Amniotic epithelial cell (primary cell): ENCODE measurements at places on chromosomes 16 and 17.
A peak's percentile ranks its signal among the peaks of the same experiment; 100 is the strongest.

DNA sequence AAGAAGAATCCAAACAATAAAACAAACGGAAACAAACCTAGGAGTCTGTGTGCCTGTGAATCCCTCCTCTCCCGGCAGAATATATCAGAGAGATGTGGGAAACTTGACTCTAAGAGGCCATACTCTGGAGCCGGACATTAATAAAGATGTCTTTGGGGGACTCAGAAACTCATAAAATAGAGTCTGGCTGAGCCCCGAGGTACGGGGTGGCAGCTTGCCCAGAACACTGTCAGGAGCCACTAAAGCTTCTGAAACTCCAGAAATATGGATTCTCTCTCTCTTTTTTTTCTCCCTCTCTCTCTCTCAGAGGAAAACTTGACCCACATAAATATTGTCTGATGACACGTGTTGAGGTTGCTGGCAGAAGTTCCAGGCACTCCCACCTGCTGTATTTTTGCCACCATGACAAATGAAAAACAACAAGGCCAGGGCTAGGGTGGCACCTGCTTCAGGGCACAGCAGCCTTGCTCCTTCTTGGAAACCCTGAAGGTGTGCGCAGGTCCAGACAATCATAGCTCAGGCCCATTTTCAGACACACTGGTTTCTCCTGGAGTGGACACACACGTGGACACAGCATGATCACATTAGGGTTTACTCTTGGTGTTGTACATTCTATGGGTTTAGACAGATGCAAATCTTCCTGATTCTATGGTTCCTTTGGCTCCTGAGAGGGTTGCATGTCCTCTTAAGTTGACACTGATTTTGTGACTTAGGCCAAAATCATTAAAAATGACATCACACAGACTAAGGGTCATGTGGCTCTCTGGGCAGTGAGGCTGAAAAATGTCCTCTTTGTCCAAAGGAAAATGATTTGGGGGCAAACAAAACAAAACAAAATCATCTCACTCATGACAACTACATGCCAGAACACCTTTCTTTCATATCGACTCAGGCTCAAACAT, 282.6 kb upstream of the IRX3 start:
- DNase-seq = no peak

DNA sequence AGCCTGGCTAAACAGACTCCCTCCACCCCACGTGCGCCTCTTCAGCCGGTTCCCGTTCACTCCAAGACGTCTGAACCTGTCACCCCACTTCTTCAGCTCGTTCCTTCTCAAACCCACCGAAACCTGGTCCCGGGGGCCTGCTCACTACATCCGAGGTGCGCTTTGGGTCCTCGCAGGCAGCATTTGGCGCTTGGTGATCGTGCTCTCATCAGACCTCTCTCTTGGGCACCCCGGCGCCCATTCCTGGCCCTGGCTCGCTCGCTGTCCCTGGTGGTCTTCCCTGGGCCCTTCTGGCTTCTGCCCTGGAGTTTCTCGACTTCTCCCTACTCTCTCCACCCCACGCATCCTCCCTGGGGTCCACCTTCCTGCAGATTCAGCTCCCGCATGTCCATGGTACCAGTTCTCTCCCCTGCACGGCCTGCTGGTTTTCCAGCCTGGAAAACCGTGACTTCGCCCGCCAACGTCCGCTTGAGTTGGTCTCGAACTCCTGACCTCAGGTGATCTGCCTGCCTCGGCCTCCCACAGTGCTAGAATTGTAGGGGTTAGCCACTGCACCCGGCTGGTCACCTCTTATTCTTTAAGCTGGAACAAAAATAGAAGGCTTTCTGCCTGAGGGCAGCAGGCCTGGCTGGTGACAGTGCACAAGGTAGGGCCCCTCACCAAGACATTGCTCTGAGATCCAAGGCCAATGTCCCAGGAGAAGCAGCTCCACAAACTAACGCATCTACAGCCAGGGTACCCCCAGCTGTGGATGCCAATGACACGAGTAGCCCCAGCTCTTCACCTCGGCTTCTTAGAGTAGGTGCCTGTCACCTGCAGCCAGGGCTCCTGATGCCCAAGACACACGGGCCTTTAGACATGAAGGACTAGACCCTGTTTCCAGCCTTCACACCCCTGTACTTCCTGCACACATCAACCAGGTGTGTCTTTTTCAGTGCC, 1.1 kb upstream of the MEAK7 start:
- DNase-seq = no peak

DNA sequence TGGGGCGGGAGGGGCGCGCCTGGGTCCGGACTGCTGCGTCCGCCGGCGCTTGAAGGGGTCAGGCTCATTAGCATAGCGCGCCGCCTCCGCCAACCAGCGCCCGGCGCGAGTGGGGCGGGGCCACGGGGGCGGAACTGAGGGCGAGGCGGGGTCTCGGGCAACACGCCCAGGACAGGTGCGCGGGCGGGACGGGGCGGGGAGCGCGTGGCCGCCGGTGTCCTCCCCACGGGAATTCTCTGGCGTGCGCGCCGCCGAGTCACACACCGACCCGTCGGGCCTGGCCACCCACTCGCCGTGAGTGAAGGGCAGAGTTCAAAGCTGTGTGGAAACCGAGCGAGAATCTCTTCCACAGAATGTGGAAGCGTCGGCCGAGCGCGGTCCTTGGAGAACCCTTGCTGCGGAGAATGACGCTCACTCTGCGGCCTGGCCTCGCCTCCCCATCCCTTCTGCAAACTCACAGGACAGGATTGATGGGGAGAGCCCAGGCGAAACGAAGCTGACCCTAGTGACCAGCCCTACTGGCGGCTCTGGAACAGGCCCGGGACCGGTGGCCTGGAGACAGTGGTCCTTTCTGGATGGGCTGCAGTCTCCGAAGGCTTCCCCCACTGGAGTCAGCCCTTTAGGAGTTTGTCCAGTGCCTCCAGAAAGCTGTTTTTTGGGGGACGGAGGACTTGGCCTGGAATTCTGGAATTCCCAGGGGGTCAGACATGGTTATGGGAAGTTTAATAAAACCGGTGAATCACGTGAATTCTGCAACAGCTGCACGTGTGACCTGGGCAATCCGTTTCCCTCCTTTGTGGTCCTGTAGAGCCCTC, at the start of gene SNAI3:
Gene SNAI3, minus strand, starts transcription at position 69 of the 815 bp plus-strand sequence. CDS start 101 bp downstream, outside the sequence.
- peak; percentile 35 for DNase-seq

DNA sequence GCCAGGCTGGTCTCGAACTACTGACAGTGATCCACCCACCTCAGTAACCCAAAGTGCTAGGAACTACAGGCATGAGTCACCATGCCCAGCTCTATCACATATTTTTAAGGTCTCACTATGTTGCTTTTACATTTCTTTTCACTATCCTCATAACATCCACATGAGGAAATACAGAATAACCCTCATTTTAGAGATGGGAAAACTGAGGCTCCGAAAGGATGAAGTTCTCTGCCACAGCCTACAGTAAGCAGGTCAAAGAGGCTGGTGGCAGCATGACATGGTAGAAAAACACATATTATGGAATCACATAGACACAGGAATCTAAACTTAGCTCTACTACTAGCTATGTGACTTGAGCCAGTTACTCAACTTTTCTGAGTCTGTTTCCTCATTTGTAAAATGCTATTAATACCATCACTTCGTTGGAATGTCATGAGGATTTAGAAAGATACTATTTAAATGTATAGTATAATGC, 32.2 kb downstream of the APPBP2 start:
- DNase-seq = peak; percentile 68

DNA sequence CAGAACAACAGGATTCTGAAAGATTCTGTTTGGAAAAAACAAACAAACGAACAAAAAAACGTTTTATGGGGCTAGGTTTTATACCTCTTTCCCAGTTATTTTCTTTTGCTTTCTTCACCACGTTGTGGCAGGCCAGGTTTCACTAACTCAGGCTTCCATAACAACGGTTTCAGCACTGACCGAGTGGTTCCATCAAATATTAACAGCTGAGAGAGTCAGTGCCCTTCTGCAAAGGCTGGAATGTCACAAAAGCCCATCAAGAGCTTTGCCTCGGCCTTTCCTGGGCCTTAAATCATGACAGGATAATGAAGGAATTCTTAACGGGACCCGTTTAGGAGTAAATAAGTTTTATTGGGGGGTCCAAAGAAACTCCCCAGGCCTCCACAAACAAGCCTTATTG, 34.2 kb downstream of the MPHOSPH6 start:
- DNase-seq = no peak
